ENCODE measurements at places on chromosomes 16 and 17.

DNA sequence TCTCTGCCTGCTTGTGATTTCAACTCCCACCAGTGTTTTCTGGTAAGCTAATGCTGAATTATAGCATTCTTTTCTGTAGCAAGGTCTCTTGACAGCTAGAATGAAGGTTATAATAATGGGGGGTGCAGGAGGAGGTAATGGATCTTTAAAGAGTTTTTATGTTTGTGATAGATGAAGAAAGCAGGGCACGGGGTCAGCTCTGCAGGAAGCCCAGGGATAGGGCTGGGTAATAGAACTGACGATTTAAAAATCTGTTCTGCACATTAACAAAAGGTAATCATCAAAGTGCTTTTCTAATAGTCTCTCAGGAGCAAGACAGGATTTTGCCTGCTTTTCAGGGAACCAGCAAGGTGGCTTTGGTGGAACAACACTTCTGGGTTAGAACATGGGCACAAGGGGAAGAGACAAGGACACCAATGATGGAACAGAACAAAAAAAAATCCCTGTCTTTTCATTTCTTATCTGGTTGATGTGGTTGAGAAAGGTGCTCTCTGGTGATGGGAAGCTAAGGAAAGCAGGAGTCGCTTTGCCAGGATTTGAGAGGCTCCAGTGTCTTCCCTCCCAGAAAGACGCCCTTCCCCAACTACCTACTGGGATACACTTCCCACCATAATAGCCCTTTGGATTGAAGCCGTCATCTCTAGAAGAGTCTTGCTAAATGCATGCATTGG is 263.1 kb downstream of the PHKB start:
- H3K27ac ChIP-seq, result no peak overlapping the region
- H3K4me3 ChIP-seq, result no peak overlapping the region
- no peaks in the 10 kb centered on the region for H3K27me3 ChIP-seq
- no peak for DNase-seq
- no peaks in the 10 kb centered on the region for H3K36me3 ChIP-seq

- no peak overlapping the region for H3K4me3 ChIP-seq
- H3K36me3 ChIP-seq, result no peaks in the 10 kb centered on the region
- DNase-seq, result no peak
- no peaks in the 10 kb centered on the region for H3K27me3 ChIP-seq
- no peak overlapping the region for H3K27ac ChIP-seq
Observed at GRCh38 chr16:24635900-24636610, 93.4 kb upstream of the TNRC6A start.

DNA sequence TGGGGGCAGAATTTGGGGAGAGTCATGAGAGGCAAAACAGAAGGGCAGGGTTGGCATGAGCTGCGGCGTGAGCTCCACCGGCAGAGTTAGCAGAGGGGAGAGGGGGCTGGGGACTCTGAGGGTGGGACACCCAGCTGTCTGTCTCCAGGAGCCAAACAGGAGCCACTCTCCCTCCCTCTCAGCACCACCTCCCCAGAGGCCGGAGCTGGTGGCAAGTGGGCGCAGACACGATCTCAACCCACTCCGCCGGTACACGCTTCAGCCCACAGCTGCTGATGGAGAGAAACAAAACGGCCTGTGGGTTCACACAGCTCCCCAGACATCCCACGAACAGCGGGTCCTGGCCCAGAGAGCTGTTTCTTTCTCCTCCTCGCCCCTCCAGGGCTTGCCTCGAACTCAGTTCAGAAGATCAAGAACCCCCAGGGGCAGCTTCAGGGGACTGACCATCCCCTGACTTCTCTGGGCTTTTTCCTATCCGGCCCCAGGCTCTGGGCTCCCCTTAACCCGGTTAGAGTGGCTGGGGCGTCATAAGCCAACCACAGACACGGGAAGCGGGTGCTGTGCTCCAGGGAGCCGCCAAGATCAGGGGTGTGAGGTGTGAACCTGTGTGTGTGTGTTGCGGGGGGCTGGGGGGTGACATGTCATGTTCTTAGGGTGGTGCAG is 7.6 kb downstream of the RHBDF2 start:
- H3K27ac ChIP-seq, result peak overlapping the region; percentile 72
- no peaks in the 10 kb centered on the region for H3K36me3 ChIP-seq
- peak; percentile 41 for DNase-seq
- peaks cover 48% of the 10 kb centered on the region for H3K4me1 ChIP-seq
- peak overlapping the region; percentile 51 for H3K4me3 ChIP-seq
- no peaks in the 10 kb centered on the region for H3K27me3 ChIP-seq

GRCh38 chr16:79100447-79100846 is 500.1 kb downstream of the MAF start:
- no peaks in the 10 kb centered on the region for H3K36me3 ChIP-seq
- no peak overlapping the region for H3K4me3 ChIP-seq
- no peak for DNase-seq
- no peaks in the 10 kb centered on the region for H3K27me3 ChIP-seq

DNA sequence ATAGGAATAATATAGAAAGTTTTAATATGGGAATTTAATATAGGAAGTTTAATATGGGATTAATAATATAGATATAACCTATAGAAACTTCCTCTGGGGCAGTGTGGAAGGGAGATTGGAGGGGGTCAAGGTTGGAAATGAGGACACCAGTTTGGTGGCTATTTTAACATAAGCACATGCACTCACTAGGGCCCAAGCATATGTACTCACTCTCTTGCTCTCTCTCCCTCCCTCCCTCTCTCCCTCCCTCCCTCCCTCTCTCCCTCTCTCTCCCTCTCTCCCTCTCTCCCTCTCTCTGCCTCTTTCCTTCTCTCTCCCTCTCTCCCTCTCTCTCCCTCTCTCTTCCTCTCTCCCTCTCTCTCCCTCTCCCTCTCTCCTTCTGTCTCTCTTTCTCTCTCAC is 528.1 kb downstream of the NPIPA7 start:
- no peak overlapping the region for H3K27ac ChIP-seq
- no peaks in the 10 kb centered on the region for H3K27me3 ChIP-seq
- H3K4me3 ChIP-seq, result no peak overlapping the region
- no peaks in the 10 kb centered on the region for H3K36me3 ChIP-seq
- no peaks in the 10 kb centered on the region for H3K4me1 ChIP-seq

- no peaks in the 10 kb centered on the region for H3K36me3 ChIP-seq
- peaks cover 4% of the 10 kb centered on the region for H3K27me3 ChIP-seq
- H3K4me3 ChIP-seq, result no peak overlapping the region
- H3K27ac ChIP-seq, result no peak overlapping the region
Observed at GRCh38 chr16:29892458-29892813, 6.9 kb downstream of the SEZ6L2 start.

- H3K27ac ChIP-seq, result no peak overlapping the region
- DNase-seq, result no peak
- H3K36me3 ChIP-seq, result no peaks in the 10 kb centered on the region
- peaks cover 26% of the 10 kb centered on the region for H3K4me1 ChIP-seq
Observed at GRCh38 chr17:44971776-44972483, 3.8 kb upstream of the C1QL1 start.

- H3K4me1 ChIP-seq, result peaks cover 21% of the 10 kb centered on the region
- no peaks in the 10 kb centered on the region for H3K36me3 ChIP-seq
- no peaks in the 10 kb centered on the region for H3K27me3 ChIP-seq
- DNase-seq, result no peak
Observed at GRCh38 chr16:50261160-50261706, 5.1 kb upstream of the ADCY7 start.

DNA sequence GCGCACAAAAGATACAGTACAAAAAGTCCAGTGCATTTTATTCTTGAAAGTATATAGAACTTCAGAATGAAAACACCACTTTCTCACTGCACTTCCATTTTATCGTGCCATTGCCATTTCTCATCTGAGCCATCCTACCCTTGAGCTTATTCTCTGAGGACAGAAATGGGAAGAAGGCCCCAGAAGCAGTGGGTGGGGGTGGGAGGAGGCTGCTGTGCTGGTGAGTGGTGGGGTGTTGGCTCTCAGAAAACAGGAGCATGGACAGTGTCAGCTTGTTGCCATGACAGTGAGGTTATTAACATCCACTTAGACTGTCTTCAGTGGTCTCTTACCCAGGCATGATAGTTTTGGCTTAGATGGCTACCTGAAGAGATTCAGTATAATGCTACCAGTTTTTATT is 4.5 kb downstream of the ATMIN start:
- no peak overlapping the region for H3K27ac ChIP-seq
- no peaks in the 10 kb centered on the region for H3K36me3 ChIP-seq
- no peak for DNase-seq
- H3K27me3 ChIP-seq, result no peaks in the 10 kb centered on the region

DNA sequence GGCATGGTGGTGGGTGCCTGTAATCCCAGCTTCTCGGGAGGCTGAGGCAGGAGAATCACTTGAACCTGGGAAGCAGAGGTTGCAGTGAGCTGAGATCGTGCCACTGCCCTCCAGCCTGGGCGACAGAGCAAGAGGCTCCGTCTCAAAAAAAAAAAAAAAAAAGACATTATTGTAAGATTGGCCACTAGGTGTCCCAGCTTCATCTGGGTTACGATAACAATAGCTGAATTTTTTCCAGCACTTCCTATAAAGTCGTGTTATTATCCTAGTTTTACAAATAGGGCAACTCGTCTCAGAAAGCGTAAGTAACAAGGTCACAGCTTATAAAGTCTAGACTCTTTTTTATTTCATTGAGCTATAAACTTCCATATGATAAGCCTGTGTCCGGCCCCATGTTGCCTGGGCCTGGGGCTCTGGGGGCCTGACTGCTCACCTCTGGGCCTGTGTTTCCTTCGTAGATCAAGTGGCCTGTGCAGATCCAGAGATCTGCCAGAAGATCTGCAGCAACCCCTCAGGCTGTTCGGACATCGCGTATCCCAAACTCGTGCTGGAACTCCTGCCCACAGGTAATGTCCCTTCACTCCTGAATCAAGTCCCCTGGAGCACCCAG is 60.5 kb downstream of the SLC5A11 start:
- DNase-seq, result no peak
- no peaks in the 10 kb centered on the region for H3K36me3 ChIP-seq

GRCh38 chr17:43608313-43608712 is 53.4 kb downstream of the MEOX1 start:
- H3K27ac ChIP-seq, result no peak overlapping the region
- H3K27me3 ChIP-seq, result no peaks in the 10 kb centered on the region
- no peaks in the 10 kb centered on the region for H3K4me1 ChIP-seq
- no peak overlapping the region for H3K4me3 ChIP-seq
- no peak for DNase-seq

- H3K27me3 ChIP-seq, result no peaks in the 10 kb centered on the region
- H3K4me3 ChIP-seq, result peak overlapping the region; percentile 42
- H3K27ac ChIP-seq, result peak overlapping the region; percentile 55
- no peaks in the 10 kb centered on the region for H3K36me3 ChIP-seq
- peaks cover 10% of the 10 kb centered on the region for H3K4me1 ChIP-seq
Observed at GRCh38 chr17:63848834-63849689, 6.6 kb upstream of the SMARCD2 start.

DNA sequence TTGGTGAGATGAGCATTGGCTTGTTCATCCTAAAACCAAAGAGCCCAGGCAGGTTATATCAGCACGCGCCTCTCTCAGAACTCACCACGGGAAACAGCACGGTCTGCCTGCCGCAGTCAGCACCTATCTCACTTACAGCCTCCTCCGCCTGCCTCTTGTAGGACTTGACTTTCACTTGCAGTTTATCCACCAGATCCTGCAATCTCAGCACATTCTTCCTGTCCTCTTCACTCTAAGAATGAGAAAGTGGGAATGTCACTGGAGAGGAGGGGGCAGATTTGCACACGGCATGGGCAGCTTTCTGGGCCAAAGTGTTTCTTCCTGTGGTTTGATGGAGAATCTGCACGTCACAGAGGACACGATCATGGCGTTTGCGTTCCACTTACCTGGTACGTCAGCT is 27.4 kb downstream of the MYH3 start:
- H3K4me1 ChIP-seq, result no peaks in the 10 kb centered on the region
- H3K27me3 ChIP-seq, result no peaks in the 10 kb centered on the region
- DNase-seq, result no peak
- H3K36me3 ChIP-seq, result no peaks in the 10 kb centered on the region
- no peak overlapping the region for H3K27ac ChIP-seq

- H3K36me3 ChIP-seq, result no peaks in the 10 kb centered on the region
- no peak for DNase-seq
- peaks cover 5% of the 10 kb centered on the region for H3K27me3 ChIP-seq
- no peak overlapping the region for H3K27ac ChIP-seq
- H3K4me3 ChIP-seq, result no peak overlapping the region
Observed at GRCh38 chr17:48526608-48527546, 3.9 kb downstream of the HOXB1 start.

GRCh38 chr17:72273289-72274056 is 152.7 kb downstream of the SOX9 start:
- DNase-seq, result no peak
- H3K27ac ChIP-seq, result no peak overlapping the region
- no peaks in the 10 kb centered on the region for H3K27me3 ChIP-seq
- H3K36me3 ChIP-seq, result no peaks in the 10 kb centered on the region
- H3K4me1 ChIP-seq, result no peaks in the 10 kb centered on the region

- peaks cover 78% of the 10 kb centered on the region for H3K4me1 ChIP-seq
- H3K27me3 ChIP-seq, result no peaks in the 10 kb centered on the region
- peak overlapping the region; percentile 97 for H3K4me3 ChIP-seq
- DNase-seq, result peak; percentile 96
- peaks cover 33% of the 10 kb centered on the region for H3K36me3 ChIP-seq
Observed at GRCh38 chr16:88700636-88701482, 5.3 kb downstream of the RNF166 start.

DNA sequence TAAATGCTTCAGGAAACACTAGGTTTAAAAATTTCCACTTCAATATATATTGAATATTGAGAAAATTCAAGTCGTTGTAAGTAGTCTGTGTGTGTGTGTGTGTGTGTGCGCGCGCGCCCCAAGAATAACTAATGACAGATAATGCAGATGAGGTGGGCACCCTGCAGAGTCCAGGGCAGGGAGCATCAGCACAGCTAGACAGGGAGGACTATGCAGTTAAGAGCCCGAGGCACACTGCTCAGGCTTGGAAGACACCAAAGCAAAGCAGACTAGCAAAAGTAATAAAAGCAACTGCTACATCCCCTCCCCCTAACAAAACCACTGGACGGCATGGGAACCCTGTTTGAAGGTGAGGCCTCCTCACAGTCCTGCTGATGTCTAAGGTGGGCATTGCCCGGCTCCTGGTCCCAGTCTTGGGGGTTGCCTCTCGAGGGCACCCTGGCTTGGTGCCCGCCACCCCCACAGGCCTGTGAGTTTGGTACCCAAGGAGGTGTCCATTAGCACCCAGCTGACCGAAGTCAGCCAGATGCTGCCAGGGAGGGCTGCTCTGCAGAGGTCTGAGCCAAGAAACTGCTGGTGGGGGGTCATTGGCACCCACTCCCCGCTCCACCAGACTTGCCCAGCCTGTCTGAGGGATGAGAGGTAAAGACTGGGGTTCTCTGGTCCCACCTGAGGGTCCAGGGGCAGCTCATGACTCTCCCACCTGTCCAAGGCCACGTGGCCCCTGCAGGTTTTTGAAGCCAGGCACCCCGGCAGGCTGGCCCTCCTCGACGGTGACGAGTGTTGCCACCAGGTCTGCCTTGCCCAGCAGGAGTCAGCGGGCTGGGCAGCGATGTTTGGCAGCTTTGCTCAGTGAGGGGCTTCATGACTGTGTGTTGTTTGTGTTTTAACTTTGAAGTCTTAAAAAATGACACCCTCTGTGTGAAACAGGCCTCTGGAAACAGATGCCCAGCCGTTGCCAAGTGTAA is 18.7 kb downstream of the LRRC75A start:
- no peak for DNase-seq
- no peaks in the 10 kb centered on the region for H3K4me1 ChIP-seq
- H3K4me3 ChIP-seq, result no peak overlapping the region
- no peaks in the 10 kb centered on the region for H3K36me3 ChIP-seq

Measured in CD8-positive, alpha-beta memory T cell (primary cell).